ENCODE measurements at places on chromosomes 4 and X.

GRCh38 chr4:153081006-153081580 lies 123.2 kb upstream of the TRIM2 start:
- DNase-seq, result no peak

- no peak for DNase-seq
These were observed 14.3 kb upstream of the GCNA start for GRCh38 chrX:71563921-71564320.

DNA sequence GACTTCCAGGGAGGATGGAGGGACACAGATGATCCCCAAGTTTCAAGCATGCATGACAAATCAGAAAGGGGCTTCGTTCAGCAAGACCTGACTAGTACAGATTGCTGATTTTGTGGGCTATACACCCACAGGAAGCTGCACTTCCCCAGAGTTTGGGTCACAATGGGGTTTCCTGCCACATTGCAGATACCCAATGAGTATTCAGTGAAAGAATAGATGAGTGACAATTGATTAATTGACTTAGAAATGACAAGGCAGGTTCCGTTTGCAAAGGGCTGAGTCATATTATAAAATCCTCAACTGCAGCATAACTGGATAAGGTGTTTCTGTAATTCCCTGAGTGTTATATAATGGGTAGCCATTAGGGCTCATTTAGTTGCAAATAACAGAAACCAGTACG lies 146.6 kb upstream of the TBL1X start:
- DNase-seq, result no peak

DNA sequence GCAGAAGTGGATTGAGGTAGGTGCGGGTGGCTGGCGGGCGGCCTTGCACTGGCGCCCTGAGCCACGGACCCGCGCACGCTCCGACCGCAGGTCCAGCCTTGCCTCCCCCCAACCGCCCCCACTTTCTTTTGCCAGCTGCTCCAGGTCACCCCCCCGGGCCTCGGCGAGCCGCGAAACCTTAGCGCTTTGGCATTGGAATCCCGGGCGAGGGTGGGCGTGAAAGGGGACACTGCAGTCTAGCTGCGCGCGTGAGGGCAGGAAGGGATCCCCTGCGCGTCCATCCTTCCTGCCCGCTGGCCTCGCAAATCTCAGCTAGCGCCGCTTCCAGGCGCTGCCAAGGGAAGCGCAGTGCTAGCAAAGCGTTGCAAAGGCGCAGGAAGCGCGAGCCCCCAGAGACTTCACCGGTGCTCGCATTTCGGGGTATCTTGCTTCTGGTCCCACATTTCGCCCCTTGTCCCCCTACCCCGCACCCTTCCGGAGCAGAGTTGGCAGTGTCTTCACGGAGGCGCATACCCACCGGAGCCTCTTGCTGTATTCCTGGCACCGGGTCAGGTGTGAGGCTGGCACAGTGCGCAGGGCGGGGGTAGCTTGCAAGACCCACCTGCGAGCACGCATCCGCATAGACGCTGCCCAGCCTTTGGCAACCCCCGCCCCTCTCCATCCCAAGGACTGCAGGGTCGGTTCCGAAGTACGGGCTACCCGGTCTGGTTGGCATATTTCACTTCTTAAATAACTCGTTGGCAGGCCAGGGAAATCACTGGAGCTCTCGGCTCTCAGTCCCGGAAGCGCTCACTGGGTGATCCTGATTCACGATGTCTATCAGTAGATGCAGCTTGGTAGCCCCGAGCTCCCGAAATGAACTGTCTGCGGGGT lies 104.4 kb downstream of the UCHL1 start:
- DNase-seq, result no peak
